ENCODE measurements at places on chromosomes 11 and 22. TPM values are rescaled to one million over a fixed set of nuclear protein-coding genes. Genes with fewer than 3 reads are reported as not detected.
A peak's percentile ranks its signal among the peaks of the same experiment; 100 is the strongest.

- peak; percentile 49 for DNase-seq
These were observed 106.4 kb upstream of the SESN3 start for GRCh38 chr11:95337175-95337957.

- DNase-seq: no peak
These were observed 559 bp upstream of the RNF141 start for GRCh38 chr11:10541561-10541930.

MRGPRF gene
- total RNA-seq: not detected

DNA sequence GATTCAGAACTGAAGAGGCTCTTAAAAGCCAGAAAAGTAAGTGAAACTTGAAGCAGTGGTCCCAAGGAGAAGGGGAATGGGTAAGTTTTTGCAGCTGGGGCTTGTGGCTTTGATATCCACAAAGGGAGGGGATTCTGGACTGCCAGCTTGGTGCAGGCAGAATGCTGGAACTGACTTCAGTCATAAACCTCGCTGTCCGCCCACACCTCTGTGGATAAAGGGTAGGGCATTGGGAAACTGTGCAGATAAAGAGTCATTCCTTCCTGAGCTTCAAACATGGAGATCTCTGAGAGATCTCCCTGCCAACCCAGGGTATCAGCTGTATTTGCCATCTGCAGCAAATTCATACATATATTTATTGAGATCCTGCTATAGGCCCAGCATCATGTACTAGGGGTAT is 124.3 kb upstream of the OR9Q1 start:
- no peak for DNase-seq

GRCh38 chr22:49317369-49317768 is 510.3 kb downstream of the BRD1 start:
- no peak for DNase-seq

Data from activated T-cell treated with anti-CD3 and anti-CD28 coated beads, Interleukin-2, amount 50 U/mL, for 72 hours (primary cell).